Hematopoietic multipotent progenitor cell treated with erythropoietin and hydrocortisone succinate and interleukin-3 and kit ligand, for 17 days (in vitro differentiated cells): ENCODE measurements at places on chromosomes 12 and 14.

DNA sequence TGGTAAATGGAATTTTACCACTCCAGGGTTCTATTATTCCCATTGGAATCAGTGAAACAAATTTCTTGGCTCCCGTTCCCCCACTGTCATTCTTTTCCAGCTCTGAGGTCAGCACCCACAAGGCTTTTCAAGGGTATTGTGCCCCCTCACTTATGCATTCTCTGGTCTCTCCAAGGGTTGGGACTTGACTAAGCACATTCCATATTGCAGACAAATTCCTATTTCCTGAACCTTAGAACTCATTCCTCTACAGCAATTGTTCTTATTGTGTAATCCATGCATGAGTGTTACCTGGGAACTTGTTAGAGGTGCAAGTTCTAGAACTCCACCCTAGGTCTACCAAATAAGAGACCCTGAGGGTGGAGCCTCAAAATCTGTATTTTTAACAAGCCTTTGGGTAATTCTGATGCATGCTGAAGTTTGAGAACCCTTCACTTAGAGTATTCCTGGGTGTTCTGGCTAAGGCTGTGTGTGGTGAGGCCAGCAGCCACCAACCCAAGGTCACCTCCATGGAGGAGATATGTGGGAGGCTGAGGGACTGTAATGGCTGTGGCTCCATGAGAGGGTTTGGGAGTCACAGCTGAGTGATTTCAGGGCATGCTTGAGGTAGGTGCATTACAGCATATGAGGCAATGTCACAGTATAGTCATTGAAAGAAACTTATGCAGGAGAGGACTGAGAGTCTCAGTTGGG, 150.9 kb downstream of the TTC6 start:
- DNase-seq, result no peak

DNA sequence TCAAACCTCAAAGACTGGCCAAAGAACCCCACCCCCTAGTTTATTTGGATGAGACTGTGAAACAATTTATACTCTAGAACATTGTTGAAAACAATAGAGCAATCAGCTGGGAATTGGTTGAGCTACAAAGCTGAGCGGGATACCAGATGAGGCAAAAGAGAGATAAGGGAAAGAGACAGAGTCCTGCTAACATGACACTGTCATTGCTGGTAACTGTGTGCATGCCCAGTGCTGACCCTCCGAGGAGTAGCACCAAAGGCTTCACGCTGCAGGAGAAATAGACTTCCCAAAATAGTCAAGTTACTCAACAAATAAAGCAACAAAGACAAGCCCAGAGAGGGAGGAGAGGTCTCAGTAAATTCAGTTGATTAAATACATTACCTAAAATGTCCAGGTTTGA, 63.6 kb downstream of the RASSF8 start:
- no peak for DNase-seq

DNA sequence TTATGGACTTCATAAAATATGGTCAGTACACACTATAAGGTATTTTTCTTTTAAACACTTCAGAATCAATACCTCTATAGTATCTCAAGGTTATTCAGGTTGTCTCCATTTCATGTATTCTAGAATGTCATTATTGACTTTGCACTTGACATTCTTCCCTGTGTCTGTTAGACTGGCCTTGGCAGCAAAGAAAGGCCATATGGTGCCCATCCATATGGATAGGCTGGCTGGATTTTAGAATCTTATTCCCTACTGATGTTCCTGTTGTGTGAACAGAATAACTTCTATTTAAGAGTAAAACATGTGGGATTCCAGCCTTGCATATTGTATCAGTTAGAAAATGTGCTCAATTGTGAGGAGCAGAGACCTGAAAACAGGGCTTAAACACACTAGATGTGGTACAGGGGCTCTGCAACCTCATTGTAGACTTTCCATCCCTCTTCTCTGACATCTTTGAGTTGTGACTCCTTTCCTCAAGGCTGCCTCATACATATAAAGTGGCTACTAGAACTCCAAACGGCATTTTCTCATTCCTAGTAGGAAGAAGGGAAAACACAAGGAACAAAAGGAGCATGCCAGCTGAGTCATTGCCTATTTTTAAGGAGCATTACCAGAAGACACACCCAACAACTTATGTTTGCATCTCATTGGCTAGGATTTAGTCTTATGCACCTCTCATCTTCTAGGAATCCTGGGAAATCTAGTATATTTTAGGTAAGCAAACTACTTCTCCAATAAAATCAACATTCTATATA, 221.2 kb upstream of the TMPO start:
- no peak for DNase-seq

GRCh38 chr12:94089891-94090290, 58.5 kb upstream of the PLXNC1 start:
- no peak for DNase-seq

GRCh38 chr12:115042341-115042740, 358.4 kb upstream of the TBX3 start:
- DNase-seq, result no peak

DNA sequence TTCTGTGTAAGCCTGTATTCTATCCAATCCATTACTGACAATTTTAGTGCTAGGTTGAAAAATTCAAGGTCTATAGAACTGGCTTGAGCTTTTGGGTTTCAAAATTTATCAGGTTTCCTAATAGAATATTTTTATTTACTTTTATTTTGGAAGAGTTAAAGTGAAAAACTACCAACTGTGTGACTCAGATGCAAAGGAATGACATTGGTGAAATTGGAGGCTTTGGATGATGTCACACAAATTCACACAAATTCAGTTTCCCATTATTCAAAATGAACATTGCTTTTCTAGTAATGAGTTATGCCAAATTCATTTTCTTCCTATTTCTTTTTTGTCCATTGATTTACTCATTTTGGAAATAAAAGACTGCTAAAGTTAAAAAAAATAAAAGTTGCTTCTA, 186.9 kb downstream of the ALX1 start:
- no peak for DNase-seq

DNA sequence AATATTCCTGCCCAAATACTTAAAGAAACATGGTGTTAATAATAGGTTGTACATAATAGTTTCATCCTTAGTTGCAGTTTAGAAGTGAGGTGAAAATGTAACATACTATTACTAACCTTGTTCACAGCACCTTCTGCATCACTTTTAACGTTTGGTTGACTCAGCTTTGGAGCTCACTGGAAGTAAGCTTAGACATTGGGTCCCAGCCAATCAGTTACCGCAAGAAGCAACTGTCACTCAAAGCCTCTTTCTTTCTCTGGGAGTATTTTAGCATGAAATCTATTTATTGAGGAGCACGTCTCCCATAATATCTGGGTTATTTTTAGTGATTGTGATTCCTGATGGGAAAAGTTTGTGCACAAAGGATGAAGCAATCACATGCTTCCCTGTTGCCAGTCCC, 472.6 kb downstream of the SNAPC1 start:
- DNase-seq, result no peak

- DNase-seq, result no peak
These were observed 2.0 kb downstream of the FERMT2 start for GRCh38 chr14:52948836-52949235.
